Stimulated activated CD8-positive, alpha-beta memory T cell treated with anti-CD3 and anti-CD28 coated beads, Interleukin-7, amount 100 ng/mL, for 4 hours (primary cell): ENCODE measurements at places on chromosomes 6 and 20.
A peak's percentile ranks its signal among the peaks of the same experiment; 100 is the strongest.

DNA sequence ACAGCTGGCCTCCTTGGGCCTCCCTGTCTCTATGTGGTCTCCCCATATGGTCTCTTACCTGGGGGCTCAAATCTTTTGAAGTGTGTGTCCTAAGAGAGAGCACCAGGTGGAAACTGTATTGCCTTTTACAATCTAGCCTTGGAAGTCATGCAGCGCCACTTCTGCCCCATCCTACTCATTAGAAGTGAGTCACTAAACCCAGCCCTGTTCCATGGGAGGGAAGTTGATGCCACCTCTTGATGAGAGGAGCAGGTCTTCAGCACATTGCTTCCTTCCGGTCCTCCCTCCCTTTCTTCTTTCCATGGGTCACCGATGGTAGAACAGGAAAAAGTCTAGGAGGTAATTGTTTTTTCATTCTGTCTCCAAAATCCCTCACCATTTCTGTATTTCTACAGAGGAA, 156.3 kb downstream of the FOXA2 start:
- DNase-seq = no peak

- DNase-seq = no peak
Observed at GRCh38 chr20:47863981-47864380, 78.7 kb upstream of the SULF2 start.

DNA sequence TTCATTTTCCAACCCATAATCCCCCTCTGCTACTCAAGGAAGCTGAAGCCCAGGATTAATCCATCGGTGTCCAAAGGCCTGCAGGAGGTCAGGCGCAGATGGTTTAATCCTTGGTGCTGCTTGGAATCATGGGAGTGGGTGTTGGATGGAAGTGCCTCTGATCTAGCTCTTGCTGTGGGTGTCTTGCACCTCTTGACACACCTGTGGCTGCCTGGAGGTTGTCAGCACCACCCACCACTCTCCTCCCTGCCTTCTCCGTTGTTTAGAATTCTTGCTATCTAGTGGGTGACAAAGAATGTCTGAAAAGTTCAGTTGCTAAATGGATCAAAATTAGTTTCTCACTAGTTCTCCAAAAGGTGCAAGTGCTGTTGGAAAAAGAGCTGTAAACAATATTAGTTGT, 1074.4 kb upstream of the FLRT3 start:
- DNase-seq = no peak

GRCh38 chr20:47727170-47727880, 58.0 kb downstream of the SULF2 start:
- DNase-seq = peak; percentile 35

DNA sequence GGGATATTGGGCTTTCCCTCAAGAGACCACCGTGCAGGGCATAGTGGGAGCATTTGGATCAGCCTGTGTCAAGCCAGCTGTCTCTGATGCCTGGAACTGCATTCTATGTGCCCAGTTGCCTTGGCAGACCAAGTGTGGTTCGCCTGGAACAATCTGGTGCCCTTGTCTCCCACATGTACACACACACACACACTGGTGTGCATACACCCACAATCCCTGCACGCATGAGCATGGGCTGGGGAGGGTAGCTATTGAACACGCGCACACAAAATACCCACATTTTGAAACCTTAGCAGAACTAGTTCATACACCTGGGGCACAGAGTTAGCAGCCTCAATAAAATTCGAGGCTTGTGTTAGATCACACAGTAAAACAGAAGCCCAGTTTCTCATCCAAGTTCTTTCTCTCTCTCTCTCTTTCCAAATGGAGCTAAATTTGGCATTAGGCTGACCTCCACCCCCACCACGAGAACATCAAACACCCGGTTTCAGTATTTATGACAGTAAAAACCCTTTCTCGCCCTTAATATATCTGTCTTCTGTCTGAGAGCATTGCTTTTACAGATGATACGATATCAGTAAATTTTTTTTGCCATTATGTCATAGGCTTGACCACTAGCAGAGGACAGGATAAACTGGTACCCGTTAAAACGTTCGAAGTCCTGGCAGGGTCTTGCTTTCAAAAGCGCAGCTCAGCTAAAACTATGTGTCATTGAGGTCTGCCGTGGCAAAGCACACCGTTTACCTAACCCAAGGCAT, 18.2 kb upstream of the NFATC2 start:
- DNase-seq = no peak

DNA sequence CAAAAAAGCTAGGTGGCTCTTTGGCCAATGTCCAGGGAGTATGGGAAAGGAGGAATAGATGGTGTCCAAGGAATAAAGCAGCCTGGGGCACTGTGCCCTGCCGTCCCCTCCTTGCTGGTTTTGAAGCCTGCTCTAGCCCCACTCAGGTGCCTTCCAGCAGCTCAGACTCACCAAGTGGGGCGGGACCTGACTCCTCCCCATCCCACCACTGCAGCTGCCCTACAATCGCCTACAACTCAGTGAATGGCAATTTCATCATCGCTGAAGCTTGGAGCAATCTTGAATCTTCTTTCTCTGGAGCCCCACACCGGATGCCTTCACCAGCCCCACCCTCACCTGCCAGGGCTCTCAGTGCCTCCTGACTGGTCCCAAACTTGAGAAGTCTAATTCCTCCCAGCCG, 56.4 kb upstream of the NXT1 start:
- no peak for DNase-seq

- DNase-seq = no peak
Observed at GRCh38 chr6:149389509-149390297, 10.4 kb upstream of the SUMO4 start.

GRCh38 chr20:63973636-63974401, 4.1 kb upstream of the ZNF512B start:
- peak; percentile 65 for DNase-seq

DNA sequence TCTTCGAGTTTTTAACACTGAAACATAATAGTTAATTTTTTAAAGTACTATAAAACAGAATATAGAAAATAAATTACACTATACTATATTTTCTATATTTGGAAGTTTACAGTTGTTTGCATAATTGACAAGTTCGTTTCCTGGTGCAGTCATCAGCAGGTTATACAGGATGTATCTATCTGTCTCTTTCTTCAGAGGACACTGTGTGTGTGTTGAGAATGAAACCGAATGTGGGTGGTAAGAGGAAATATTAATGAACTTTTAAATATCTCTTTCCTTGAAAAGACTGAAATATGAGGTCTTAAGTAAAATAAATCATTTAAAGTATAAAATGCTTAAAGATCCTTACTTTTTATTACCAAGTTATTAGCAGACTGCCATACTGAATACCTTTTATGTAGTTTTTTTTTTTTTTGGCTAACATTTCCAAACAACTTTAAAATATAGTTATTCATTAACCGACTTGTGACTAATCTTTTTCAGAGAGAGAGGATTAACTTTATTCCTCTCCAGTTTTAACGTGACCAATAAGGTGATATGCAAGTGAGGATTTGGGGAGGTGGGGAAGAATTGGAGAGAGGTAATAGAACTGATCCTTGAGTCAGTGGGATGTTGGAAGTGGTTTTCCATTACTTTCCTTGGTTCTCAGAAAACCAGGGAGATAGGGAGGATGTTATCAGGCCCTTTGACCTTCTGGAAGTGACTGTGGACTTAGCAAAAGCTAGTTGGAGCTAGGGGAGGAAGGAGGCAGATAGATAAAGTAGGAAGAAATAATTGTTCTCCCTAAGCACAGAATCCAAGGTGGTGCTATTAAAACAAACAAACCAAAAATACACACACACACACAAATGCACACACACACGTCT, 380.0 kb upstream of the FLRT3 start:
- DNase-seq = no peak

DNA sequence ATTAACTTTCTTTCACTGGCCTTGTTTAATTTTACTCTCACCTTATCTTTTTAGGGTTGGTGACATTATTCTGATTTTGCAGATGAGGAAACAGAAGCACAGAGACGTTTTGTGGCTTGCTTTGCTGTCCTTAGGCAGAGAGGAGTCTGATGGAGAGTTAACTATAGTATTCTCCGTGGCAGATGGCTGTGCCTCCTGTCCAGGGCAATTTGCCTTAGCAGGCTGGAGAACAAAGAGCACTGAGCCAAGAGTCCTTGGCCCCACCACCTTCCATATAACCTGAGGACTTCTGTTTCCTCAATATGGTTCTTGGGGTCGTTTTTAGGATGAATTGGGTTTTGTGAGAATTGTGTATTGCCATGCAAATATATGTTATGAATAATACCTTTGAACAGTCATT, 71.4 kb upstream of the BACH2 start:
- no peak for DNase-seq

GRCh38 chr6:45738057-45738455, 277.6 kb downstream of the CLIC5 start:
- DNase-seq = no peak

- no peak for DNase-seq
Observed at GRCh38 chr20:36818861-36819260, 45.3 kb upstream of the DSN1 start.

DNA sequence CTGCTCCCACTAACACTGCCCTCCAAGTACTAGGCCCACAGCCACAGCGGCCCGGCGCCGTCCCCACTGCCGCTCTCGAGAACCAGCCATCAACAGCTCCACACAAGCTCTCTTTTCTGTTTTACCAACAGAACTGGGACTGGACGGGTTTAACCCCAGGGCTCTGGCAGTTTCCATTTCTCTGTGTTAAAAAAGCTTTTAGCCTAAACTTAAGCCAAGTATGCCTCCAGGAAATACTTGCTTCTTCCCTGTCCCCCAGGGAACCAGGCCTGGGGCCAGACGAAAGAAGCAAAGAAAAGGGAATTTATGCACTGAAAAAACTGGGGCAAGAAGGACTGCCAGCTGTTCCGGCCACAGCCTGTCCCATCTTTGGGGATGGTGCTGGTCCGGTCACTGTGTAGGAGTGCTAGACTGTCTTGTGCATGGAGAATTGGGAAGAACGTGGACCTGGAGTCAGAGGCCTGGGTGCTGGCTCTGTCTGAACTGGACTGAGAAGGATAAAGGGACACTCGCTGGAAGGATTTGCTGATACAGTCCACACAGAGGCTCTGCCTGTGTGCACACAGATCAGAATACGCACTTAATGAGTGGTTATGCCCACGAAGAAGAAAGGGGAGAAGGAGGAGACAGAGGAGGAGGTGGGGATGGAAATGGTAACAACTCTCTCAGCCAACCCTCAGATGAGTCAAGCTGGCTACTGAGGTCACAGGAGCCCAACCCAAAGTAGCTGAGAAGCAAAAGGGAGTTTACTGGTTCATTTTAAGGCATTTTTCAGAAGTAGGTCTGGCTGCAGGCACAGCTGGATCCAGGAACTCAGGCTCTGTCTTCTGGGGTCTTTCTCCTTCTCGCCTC, 254.4 kb upstream of the PMEPA1 start:
- no peak for DNase-seq

GRCh38 chr6:130900913-130901312, 73.7 kb downstream of the SMLR1 start:
- no peak for DNase-seq

GRCh38 chr6:72746276-72746675, 124.4 kb downstream of the KCNQ5 start:
- DNase-seq = no peak

GRCh38 chr6:35920793-35921732, at the start of gene SRPK1:
Gene SRPK1, minus strand, starts transcription at chr6:35921098. Its CDS starts 42 bp downstream, at chr6:35921056.
- DNase-seq = peak; percentile 76
